Naive B cell (primary cell): ENCODE measurements at places on chromosomes 7 and 10.

DNA sequence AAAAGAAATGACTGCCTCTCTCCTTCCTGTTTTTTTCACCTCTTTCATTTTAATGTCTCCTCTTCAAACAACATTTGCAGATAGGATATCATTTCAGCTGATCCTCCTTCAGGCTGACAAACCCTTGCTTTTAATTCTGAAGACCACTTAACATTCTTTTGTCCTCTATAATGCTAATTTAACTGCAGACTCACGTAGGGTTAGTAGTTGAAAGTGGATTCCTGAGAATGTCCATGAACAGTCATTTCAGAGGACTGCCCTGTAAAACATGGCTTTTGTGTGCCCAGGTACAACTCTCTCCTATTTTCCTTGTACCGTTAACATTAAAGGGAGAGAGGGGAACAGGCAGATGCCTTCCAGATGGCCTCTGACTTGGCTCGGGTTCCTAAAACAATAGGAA is 524.4 kb downstream of the SDK1 start:
- no peak for DNase-seq

- DNase-seq: no peak
These were observed 182.2 kb downstream of the ADK start for GRCh38 chr10:74333174-74333573.

GRCh38 chr10:1009071-1009494 is 16.6 kb downstream of the IDI2 start:
- DNase-seq: no peak

DNA sequence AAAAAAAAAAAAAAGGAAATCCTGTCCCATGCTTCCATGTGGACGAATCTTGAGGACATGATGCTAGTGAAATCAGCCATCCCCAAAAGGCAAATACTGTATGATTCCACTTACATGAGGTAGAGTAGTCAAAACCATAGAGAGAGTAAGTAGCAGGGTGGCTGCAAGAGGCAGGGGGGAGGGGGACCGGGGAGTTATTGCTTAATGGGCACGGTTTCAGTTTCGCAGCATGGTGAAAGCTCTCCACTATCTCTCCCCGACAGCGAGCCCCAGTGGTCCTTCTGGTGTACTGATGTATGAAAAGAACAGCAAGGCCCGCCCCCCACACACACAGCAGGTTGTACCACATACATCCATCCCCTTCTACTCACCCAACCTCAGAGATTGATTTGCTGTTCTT is 32.8 kb downstream of the NOD1 start:
- DNase-seq: peak; percentile 85

DNA sequence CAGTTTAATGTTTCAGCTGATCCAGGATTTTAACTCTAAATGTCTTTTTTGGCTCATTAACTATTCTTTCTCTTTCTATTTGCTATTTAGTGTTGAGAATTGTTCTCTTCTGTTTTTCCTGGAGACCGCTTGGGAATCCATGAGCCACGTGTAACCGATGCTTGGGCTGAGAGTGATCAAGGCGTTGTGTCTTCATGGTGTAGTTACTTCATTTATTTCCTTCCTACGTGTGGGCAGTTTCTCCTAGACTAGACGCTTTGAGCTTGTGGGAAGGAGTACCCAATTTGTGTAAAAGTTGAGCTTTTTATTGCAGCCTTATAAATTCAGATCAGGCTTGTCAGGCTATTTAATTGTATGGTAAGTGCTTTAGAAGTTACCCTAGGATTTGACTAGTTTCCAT is 2.9 kb downstream of the EIF3B start:
- DNase-seq: no peak
